ENCODE measurements at places on chromosomes 12 and 14.

DNA sequence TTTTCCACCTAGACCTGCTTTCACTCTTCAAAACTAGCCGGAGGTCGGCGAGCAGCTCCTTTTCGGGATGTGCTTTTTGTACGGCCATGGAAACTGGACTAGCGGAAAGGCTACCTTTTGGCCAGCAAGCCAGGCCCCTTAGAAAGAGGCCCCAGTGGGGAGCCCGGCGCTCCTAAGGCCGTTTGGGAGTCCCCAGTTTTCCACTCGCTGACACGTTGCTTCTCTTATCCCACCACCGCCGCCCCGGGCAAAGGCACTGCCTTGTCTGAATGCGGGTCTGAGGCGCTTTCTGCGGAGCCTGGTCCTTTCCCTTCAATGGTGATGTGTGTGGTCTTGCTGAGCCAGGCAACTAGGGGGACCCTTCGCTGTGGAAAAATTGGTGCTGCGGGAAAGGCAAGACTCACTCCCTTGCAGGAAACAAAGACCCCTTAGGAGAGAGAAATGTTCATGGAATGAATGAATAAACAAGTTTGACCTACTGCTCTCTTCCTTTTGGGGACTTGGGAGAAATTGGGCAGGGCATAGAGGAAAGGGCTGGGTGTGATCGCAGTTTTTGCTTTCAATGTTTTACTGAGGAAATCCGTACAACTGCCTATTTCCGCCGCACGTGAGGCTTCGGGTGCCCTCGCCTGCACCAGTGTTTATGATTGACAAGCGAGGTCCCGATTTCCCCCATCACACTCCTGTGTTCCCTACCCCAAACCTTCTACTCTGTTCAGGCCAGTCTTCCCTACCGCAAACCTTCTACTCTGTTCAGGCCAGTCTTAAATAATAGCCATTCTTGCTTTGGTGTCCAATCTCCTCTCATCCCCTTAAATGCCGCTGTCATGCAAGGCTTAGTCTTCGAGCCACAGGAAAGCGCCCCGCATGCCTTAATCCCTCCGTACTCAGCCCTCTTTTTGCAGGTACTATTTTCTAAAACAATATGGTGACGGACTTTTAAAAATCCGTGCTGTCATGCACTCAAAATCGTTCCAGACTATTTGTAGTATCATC, 1.0 kb upstream of the SLC38A2 start:
- peak; percentile 55 for DNase-seq

DNA sequence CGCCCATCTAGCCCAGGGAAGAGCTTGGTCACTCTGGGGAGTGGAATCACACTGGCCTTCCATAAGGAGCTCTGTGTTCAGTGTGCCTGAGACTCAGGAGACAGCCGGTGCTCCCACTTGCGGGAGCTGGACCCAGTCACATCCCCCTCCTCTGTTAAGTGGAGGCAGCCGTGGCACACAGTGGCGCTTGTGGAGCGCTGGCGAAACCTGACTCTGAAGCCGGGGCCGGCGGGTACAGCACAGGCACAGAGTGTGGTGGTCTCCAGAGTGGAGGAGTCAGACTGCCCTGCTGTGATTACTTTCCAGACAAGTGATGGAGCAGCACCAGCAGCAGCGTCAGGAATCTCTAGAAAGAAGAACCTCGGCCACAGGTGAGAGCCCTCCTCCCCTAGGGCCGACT, 33.0 kb downstream of the DEGS2 start:
- no peak for DNase-seq

DNA sequence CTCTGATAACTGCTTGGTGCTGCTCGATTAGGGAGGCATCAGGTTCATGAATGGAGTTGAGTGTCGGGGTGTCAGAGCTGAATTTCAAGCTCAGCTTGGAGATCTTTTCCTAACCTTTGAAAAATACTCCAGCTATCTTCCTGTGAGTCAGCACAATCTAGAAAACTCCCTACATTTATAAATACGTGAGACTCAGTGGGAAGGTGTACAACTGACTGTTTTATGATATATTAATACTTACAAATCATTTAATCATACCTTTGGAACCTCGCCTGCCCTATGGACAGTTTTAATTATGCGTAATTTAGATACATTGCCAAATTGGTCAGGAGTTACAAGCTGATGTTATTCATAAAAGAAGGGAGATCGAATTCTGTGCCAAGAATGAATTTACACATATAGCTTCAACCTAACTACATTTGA, 961 bp downstream of the CMAS start:
- no peak for DNase-seq

GRCh38 chr12:52832451-52832850, 1.7 kb downstream of the KRT79 start:
- no peak for DNase-seq

- no peak for DNase-seq
These were observed 6.9 kb upstream of the SERPINA5 start for GRCh38 chr14:94574336-94574735.

DNA sequence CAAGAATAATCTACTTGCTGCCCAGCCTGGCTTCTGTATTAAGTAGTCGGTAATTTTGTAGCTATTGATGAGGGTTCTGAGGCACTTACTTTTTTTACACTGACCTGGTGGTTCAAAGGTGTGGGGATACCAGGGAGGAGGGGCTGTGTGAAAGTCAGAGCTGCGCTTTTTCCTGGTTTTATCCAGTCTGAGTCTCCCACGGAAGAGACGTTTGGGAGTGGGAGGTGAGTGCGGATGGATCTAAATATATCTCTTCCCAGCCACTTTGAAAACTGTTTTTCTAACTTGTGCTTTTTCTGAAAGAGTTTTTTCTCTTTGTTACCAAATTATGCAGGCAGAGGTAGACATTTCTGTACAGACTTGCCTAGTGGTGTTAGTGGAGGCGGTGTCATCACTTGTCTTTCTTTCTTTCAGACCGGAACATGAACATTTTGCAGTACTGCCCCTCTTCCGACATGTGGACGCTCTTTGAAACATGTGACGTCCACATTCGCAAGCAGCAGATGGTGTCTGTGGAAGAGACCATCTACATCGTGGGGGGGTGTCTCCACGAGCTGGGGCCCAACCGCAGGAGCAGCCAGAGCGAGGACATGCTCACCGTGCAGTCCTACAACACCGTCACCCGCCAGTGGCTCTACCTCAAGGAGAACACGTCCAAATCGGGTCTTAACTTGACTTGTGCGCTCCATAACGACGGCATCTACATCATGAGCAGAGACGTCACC, 17.4 kb upstream of the MANSC4 start:
- DNase-seq = no peak

- DNase-seq = peak; percentile 46
These were observed 32.4 kb downstream of the BICD1 start for GRCh38 chr12:32139064-32139421.

- peak; percentile 43 for DNase-seq
These were observed 123.7 kb upstream of the DHRS4 start for GRCh38 chr14:23829736-23830471.

DNA sequence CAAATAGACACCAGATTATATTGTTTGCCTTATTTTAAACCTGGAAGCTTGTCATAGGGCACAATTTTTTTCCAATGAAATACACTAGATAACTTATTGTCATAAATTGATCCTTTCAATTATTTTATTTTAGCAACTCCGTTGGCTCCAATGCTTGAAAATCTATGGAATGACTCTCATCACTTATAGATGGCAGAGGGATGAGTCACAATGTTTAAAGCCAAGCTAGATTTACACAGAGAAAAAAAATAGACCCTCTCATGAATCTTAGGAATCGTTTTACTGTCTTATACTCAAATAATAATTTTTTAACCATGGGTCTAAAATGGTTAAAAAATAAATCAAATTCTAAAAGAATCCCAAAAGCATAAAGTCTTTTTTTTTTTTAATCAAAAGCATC, 1276.6 kb upstream of the FLRT2 start:
- DNase-seq = no peak

- no peak for DNase-seq
These were observed 160.1 kb downstream of the KTN1 start for GRCh38 chr14:55739967-55740648.

Data from transverse colon (tissue), 4 donors.